ENCODE measurements at places on chromosomes 7 and 10. TPM values are rescaled to one million over a fixed set of nuclear protein-coding genes. Genes with fewer than 3 reads are reported as not detected.

- no peak for DNase-seq
Measured at GRCh38 chr10:131920693-131921092, 19.9 kb downstream of the PPP2R2D start.

DNA sequence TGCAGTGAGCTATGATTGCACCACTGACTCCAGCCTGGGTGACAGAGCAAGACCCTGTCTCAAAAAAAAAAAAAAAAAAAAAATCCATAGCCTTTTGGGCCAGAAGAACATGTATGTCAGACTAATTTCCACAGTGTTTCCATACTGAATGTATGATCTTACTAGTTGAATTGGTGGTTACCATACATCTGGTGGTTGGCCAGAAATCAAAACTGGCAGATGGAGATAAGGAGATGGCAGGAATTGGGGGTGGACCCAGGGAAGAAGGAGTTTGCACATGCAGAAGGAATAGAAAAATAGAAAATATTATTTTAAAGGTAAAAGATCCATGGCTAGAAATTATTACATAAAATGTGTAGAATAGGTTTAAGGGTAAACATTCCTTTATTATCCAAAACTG is 3.7 kb upstream of the ATOH7 start:
- no peak for DNase-seq

DNA sequence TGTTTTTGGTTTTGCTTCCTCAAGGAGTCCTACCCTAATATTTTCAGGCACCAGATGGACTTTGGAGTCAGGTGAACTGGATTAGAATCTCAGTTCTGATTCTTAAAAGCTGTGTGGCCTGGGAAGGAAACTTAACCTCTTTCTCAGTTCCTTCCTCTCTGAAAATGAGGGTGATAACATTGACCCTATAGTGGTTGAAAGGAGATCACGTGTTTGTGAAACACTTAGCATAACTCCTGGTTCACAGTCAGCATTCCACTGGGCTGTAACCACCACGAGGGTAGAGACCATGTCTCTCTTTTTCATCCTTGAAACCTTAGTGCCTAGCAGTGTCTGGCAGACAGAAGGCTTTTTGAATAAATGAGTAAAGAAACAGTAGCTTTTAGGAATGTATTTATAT is 16.7 kb downstream of the LSMEM1 start:
- DNase-seq = no peak

GRCh38 chr7:80651471-80651870 is 13.0 kb downstream of the CD36 start:
- no peak for DNase-seq

- no peak for DNase-seq
Measured at GRCh38 chr7:47796347-47796746, 151.9 kb downstream of the PKD1L1 start.

GOLGA7B gene
- 0.25 TPM for polyA plus RNA-seq

ZNF117 gene
- polyA plus RNA-seq = 11.2 TPM

DNA sequence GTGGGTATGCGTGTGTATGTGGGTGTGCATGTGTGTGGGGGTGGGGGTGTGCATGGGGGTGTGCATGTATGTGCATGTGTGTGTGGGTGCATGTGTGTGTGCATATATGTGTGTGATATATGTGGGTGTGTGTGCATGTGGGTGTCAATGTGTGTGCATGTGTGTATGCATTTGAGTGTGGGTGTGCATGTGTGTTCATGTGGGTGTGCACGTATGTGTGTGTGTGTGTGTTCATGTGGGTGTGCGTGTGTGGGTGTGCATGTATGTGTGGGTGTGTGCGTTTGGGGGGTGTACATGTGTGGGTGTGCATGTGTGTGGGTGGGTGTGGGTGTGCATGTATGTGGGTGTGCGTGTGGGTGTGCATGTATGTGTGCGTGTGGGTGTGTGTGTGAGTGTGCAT is 42.6 kb downstream of the GTF2IRD1 start:
- no peak for DNase-seq

PRSS58 gene
- not detected for polyA plus RNA-seq

GRCh38 chr7:139981511-139981895 is 81.2 kb downstream of the PARP12 start:
- no peak for DNase-seq
